ENCODE measurements at places on chromosomes 5 and 9.

DNA sequence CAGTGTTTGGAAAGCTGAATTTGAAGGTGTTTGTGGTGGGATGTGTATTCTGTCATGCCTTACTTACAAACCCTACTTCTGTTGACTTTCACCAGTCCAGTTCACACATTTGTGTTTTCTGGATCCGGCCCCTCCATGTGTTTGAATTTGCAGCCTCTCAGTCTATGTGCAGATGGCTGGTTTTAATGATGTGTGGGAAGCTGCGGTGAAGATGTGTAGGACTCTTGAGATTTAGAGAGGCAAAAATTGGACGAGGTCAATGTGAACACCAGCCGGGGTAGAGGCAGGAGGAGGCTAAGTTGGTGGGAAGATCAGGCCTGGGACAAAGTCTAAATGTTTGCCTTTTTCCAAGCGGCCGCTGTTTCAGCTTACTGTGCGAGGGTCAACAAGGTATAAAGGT, 115.4 kb upstream of the KLF9 start:
- no peak for DNase-seq

- DNase-seq = no peak
Observed at GRCh38 chr5:26482076-26482809, 556.1 kb downstream of the CDH9 start.

DNA sequence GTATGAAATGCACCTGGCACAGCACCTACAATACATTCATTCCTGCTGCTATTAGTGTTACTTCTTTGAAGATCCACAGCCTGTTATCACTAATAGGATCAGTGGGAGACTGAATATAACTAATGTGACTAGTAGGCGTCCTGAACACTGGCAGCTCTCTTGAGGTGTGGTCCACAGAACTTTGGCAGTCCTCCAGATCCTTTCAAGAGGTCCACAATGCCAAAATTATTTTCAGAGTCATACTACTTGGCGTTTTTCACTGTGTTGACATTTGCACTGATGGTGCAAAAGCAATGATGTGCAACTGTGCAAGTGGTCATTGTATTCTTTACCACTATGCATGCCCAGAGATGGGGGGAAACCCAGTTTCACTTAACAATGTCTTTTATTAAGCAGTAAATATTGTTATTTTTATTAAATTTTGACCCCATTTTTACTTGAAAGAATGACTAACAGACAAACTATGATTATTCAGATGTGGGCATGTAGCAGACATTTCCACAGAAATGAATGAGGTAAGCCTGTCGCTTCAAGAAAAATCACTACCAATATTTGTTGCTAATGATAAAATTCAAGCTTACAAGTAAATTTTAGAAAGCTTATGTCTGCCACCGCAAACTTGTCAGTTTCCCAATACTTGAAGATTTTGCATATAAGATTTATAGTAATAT, 48.9 kb downstream of the ADRB2 start:
- DNase-seq = no peak

GRCh38 chr5:138503487-138504270, 38.4 kb downstream of the EGR1 start:
- DNase-seq = peak; percentile 47

GRCh38 chr5:75277463-75277862, 40.8 kb upstream of the ANKRD31 start:
- no peak for DNase-seq

DNA sequence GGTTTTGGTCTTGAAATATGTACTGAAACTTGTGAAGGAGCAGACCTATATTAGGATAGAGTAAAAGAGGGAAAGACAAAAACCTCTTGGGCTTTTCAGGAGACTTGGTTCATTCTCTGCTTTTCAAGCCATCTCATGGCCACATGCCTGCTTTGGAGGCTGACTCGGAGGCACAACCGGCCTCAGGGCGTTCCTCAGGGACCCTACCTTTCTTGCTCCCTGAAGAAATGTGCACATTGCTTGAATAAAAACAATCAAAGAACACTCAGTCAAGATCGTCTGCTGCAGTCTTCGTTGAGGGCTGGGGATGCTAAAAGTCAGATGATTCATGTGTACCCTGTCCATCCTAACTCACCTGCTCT, 994 bp downstream of the IRGM start:
- DNase-seq = no peak

DNA sequence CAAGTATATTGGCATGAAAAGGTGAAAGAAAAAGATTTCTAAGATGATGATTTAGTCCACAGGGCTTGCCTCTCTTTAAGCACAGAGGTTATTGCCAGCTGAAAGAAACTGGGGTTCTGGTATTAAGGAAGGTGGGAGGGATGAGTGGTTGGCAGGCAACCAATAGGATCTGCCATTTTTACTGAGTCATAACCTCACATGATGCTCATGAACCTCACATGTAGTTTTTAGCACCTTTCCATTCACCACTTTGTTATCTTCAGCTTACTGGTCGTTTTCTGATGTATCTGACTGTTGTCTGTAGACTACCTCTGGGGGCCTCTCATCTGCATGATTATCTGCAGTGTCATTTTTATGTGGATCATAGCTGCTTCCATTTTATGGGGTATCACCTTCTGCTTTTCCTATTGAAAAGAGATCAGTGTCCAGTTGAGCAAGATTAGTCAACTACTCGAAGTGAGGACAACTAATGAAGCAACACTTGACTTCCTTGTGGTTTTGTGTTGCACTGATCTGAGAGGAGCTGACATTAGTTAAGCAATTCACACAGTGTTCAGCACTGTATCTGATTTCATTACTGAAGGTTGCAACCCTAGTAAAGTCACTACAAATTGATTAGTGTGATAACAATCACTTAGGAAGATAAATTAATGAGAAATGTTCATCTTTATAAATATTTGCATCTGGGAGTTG, 186.3 kb downstream of the SGCD start:
- DNase-seq = no peak

- no peak for DNase-seq
Observed at GRCh38 chr5:66363097-66363496, 219.0 kb downstream of the SREK1 start.
